ENCODE measurements at places on chromosomes 13 and 19. TPM values are rescaled to one million over a fixed set of nuclear protein-coding genes. Genes with fewer than 3 reads are reported as not detected.
A peak's percentile ranks its signal among the peaks of the same experiment; 100 is the strongest.

Gene UQCRFS1
- 33.0 TPM for polyA plus RNA-seq

Gene ZNF442
- polyA plus RNA-seq: 8.4 TPM

Gene ZSCAN4
- not detected for polyA plus RNA-seq

Gene SMG9
- polyA plus RNA-seq: 55.7 TPM

Gene TEKTIP1
- 7.1 TPM for polyA plus RNA-seq

Gene CCDC8
- 68.1 TPM for polyA plus RNA-seq

Gene CDX2
- not detected for polyA plus RNA-seq

Gene SIGLECL1
- polyA plus RNA-seq: not detected

Gene VRK3
- 48.5 TPM for polyA plus RNA-seq

Gene OVOL3
- polyA plus RNA-seq: not detected

Gene CCDC194
- 0.76 TPM for polyA plus RNA-seq

Gene DENND1C
- 39.4 TPM for polyA plus RNA-seq

DNA sequence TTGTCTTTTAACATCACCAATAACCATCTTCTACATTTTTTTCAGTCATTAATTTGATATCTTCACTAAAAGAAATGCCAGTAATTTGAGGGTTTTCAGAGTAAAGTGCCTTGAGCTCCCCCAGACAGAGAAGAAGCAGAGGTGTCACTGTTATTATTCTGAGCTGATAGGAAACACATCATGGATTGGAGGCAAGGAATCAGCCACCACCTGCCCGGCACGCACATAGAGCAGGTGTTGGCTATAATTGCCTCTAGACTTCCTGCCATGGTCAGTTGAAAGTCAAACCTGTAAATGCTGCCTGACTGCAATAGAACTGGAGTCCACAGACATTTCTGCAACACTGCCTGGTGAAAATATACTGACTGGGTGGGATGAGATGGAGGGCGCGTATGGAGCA lies 776.6 kb downstream of the UQCRFS1 start:
- no peak for DNase-seq

DNA sequence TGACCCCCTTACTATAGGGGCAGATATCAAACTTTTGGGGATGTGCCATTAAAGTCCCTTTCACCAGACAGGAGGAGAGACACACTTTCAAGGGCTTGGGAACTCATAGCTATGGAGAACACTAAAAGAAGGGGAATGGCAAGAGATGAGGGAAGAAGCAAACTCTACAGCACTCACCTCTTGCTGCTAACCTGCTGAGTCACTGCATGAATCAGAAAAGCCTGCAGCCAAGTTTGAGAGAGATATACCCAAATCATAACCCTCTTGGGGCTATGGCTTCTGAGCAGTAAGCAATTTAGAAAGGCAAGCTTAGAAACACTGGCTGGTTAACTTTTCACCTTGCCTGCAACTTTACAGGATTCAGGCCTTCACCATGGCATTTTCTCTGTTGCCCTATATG lies 1028.0 kb downstream of the UQCRFS1 start:
- no peak for DNase-seq

DNA sequence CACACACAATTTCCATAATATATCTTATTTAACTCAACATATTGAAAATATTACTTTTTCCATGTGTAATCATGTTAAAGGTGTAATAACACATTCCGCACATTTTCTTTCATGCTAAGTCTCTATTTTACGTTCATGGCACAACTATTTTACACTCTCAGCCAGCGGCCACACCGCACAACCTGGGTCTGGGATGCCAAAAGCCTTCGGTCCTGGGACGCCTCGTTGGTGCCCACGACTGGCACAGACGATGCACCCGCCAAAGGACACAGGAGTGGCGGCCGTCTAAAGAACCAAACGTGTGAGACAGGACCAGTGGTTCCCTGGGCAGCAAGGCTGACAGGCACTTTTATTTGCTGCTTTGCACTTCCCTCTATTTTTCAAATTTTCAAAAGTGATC lies 10.0 kb upstream of the PROZ start:
- no peak for DNase-seq

DNA sequence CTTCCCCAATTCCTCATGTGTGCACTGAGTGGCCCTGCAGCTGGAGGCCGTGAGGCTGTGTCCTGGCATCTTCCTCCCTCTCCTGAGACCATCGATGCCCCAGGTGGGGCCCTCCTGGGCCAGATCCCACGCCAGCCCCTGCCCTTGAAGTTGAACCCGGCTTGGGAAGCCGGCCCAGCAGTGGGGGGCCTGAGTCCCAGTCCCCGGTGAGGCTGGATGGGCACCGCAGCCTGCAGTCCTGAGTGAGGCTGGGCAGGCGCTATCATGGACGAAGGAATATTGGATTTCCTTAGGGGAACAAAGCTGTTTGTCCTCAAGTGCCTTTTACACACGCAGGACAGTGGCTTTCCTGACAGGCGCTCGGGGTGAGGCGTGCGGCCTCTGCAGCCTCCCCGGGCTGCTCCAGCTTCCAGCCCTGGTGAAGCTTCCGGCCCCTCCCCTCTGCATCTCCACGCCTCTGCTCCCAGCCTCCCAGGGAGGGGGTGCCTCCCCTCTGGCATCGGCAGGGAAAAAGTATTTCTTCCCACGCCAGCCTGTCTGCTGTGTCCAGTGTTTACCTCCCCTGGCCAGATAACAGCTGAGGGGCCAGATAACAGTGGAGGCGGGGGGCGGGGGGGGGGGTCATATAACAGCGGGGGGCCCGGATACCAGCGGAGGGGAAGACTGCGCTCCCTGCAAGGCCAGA lies 159.5 kb downstream of the KDM4B start:
- peak; percentile 58 for DNase-seq

GRCh38 chr13:39463611-39464010 lies 139.4 kb downstream of the LHFPL6 start:
- DNase-seq: no peak

GRCh38 chr19:38441657-38442348 lies 8.3 kb downstream of the RYR1 start:
- no peak for DNase-seq

- DNase-seq: no peak
These were observed 4.6 kb upstream of the ASPDH start for GRCh38 chr19:50518091-50519005.

- DNase-seq: no peak
These were observed 20.9 kb downstream of the CAPS start for GRCh38 chr19:5934774-5935472.

DNA sequence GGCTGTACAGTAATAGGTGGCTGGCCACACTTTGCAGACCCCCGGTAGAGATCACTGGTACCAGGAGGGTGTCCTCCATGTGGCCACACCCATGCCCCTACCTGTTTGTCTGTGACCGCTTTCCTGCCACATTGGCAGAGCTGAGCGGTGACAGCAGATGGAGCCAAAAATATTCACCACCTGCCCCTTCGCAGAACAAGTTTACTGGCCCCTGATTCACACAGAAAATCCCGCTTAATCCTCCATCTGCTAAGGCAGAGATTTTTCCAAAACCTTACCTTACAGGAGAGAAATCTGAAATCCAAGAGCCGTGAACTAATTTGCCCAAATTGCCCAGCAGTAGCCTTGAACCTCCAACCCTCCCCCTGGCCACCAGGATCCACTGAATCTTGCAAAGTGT lies 52.1 kb downstream of the MYO9B start:
- no peak for DNase-seq

DNA sequence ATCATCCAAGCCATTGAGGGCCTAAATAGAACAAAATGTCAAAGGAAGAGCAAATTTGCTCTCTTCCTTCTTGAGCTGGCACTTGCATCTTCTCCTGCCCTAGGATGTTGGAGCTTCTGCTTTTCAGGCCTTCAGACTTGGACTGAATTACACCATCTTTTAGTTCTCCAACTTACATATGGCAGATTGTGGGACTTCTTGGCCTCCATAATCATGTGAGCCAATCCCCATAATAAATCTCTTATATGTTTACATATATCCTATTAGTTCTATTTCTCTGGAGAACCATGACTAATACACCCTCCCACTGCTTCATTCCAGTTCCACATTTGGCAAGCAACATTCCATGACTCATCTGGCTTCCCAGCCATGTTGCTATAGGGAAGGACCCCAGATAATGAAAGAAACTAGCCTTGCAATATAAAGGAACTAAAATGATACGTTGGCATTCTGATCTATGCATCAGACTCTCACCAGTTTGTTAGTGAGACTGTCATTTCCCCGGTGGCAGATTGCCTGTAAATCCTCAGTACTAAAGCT lies 11.0 kb upstream of the ACOD1 start:
- no peak for DNase-seq

DNA sequence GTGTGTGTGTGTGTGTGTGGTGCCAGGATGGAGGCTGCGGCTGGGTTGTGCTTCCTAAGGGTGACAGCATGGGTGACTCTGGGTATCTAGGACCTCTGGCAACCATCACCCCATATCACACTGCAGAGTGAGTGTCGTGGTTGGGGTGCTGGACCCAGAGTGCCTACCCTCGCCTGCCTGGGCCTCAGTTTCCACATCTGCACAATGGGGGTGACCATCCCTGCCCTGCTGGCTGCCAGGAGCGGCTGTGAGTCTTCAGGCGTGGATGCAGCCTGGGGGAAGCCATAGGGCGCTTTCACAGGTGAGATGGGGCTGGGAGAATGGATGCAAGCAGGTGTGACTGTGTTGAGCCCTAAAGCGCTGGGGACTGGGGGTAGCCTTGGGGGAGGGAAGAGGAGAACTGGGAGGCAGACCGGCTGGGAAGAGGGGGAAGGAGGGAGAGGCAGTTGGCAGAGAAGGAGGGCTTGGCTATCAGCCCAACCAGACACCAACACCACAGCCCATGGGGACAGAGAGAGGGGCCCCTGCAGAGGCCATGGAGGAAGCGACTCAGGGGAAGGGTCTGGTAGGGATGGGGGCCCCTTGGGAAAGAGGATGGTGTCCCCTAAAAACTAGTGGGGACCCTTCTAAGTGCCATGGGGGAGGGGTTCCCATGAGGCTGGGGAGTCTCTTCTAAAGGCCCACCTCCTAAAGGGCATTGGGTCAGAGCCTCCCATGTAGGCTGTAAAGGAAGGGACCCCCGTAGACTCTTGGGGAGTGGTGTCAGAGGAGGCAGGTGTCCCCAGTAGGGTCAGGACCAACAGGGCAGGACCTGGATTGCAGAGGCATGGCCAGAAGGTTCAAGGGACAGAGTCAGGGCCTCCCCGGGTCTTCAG lies 1.7 kb downstream of the PLPPR2 start:
- no peak for DNase-seq

- no peak for DNase-seq
These were observed 392.7 kb upstream of the ZNF507 start for GRCh38 chr19:31952693-31953092.

GRCh38 chr13:112821340-112822055 lies 131.7 kb downstream of the ATP11A start:
- DNase-seq: no peak

DNA sequence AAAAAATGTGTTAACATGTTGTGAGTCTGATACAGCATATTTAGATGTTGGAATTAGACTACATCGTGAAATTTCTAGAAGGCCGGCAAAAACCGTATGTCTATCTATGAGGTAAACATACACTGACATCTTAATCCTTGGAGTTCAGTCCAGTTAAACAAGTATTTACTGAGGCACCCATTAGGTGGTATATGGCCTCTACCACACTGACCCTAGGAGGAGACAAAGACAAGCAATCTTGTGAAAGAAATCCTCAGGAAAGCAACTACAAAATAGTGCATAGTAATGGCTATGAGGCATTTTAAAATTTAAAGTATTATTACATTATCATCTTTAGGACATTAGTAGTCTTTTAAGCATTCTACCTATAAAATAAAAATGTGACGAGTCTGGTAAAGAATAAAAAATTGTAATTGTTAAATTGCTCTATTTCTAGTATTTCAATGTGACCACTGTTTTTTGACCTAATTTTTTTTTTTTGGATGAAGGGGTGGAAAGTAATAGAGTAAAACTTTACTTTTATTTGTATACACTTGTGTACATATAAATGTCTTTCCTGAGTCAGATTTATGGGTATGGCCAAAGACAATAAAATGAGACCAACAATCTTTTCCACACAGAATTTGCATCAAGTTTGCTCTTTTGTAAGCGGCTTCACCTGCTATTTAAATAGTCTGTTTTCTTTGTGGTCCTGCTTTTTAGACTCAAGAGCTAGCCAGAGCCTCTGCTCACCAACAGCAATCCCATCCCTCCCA lies 50.5 kb downstream of the KATNAL1 start:
- no peak for DNase-seq

- DNase-seq: no peak
These were observed 142.5 kb upstream of the TRPC4 start for GRCh38 chr13:38012096-38012495.

- DNase-seq: no peak
These were observed 370.8 kb downstream of the MYO16 start for GRCh38 chr13:109000207-109000606.

DNA sequence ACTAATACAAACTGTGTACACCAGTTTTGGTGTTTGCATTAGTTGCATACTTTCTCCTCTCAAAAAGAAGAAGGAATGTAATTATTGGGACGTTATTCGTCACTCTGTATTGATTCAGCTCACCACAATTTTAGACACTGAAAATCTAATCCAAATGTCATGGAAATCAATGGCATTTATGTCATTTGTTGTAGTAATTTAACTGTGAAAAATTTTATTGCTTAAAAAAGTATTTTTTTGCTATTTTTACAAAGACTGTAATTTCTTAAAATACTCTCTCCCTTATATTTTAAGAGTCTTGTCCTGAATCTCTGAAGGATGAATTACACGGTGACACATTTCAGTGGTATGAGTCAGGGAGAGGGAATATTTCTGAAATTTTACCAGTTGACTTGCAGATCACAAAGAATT lies 2117.6 kb downstream of the PCDH9 start:
- no peak for DNase-seq

DNA sequence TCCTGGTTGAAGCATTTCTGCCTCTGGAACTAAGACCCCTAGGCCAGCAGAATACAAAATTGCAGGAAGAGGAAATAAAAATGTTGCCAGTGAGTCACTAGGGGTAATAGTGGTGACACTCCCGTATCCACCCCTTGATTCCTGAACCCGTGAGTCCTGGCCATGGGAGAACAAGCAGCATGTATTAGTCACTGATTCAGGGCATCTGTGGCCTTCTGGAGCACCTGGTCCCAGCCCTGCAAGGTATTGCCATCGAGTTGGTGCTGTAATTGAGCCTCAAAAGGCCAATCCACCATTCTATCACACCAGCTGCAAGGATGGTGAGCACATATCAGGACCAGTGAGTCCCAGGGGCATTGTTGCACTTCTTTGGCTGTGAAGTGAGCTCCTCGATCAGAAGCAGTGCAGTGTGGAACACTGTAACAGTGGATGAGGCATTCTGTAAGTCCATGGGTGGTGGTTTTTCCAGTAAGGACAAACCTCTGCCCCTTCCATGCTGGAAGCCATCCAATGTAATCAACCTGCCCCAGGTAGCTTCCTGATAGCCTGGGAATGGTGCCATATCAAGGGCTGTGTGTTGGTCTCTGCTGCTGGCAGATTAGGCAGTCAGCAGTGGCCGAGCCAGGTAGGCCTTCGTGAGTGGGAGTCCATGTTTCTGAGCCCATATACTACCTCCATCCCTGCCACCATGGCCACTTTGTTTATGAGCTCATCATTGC lies 39.6 kb downstream of the C1QTNF9 start:
- no peak for DNase-seq

DNA sequence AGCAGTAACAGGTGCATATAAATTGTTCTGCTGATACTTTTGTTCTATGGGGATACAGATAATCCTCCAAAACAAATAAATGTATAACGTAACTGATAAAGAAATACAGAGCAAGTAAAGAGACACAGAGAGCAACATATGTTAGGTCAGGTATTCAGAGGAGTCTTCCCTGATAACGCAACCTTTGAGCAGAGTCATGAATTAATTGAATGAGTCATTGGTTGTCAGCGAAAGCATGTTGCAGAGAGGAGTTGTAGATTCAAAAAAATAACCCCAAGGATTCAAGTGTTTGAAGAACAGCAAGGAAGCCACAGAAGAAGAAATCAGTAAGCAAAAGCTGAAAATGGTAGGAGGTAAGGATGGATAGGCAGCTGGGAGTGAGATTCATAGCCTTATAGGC lies 245.2 kb downstream of the TBC1D4 start:
- DNase-seq: no peak
